T-helper 2 cell (primary cell): ENCODE measurements at places on chromosomes 6 and 20.

- DNase-seq = no peak
These were observed 16.2 kb downstream of the C6orf62 start for GRCh38 chr6:24702720-24703282.

DNA sequence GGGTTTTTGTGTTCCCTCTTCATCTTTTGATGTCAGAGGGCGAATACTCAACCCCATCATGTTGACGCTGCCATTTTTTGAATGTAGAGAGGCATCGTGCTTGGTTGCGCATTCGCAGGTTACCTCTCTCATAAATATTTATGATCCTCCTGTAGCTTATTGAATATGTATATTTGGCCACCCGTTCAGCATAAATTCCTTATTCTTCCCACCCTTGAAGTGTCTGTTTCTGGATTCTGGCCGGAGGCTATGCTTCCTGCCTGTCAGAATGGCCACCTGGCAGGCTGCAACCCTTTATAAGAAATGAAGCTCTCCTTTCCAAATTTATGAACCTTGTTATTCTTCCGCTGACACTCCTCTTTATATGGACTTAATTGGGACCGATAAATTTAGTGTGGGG is 40.9 kb downstream of the FAM50B start:
- no peak for DNase-seq

- DNase-seq = no peak
These were observed 170.8 kb downstream of the SYNDIG1 start for GRCh38 chr20:24640276-24640675.

GRCh38 chr6:47379328-47379727 is 69.6 kb upstream of the TNFRSF21 start:
- DNase-seq = no peak

DNA sequence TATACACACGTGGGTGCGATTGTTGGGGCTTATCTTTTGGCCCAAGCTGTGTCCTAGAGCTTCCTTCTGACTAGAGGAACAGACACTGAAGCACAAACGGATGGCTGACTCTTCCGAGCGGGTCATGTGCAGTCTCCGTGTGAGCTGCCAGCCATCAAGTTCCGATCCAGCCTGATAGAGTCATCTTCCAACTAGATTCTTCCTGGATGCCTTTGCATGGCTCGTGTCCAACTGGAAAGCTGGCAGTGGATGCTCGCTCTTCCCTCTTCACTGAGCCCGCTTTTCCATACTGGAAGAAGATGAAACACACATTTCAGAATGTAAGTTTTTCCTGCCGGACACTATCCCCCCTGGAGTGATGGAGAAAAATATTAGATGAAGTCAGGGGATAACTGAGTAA is 148.1 kb downstream of the SCML4 start:
- no peak for DNase-seq

GRCh38 chr20:50456452-50457324 is 53.5 kb upstream of the PTPN1 start:
- DNase-seq = no peak

GRCh38 chr20:6302041-6302440 is 179.2 kb upstream of the FERMT1 start:
- no peak for DNase-seq

- DNase-seq = no peak
These were observed 28.8 kb downstream of the FAM8A1 start for GRCh38 chr6:17628873-17629272.

- DNase-seq = no peak
These were observed 726 bp upstream of the EMILIN3 start for GRCh38 chr20:41367393-41367695.
